NCI-H2081 treated with DMSO at 0.1 percent for 48 hours (cell line): ENCODE measurements at places on chromosomes 12 and 14.

DNA sequence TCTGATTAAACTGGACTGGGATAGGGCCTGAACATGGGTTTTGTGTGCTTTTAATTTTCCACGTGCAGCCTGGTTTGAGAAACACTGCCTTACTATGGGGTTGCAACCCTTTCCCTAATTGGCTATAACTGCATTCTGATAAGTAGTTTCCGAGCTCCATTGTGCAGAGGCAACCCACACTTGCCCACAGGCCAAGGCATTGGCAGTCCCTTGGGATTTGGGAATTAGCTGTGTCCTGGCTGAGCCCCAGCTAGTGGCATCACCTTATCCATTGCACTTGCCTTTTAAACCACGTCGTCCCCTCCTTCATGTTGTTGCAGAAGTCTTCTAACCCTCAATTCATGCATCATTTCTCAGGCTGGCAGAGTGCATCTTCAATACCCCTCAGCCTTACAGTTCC, 10.2 kb downstream of the VCPKMT start:
- DNase-seq, result no peak

DNA sequence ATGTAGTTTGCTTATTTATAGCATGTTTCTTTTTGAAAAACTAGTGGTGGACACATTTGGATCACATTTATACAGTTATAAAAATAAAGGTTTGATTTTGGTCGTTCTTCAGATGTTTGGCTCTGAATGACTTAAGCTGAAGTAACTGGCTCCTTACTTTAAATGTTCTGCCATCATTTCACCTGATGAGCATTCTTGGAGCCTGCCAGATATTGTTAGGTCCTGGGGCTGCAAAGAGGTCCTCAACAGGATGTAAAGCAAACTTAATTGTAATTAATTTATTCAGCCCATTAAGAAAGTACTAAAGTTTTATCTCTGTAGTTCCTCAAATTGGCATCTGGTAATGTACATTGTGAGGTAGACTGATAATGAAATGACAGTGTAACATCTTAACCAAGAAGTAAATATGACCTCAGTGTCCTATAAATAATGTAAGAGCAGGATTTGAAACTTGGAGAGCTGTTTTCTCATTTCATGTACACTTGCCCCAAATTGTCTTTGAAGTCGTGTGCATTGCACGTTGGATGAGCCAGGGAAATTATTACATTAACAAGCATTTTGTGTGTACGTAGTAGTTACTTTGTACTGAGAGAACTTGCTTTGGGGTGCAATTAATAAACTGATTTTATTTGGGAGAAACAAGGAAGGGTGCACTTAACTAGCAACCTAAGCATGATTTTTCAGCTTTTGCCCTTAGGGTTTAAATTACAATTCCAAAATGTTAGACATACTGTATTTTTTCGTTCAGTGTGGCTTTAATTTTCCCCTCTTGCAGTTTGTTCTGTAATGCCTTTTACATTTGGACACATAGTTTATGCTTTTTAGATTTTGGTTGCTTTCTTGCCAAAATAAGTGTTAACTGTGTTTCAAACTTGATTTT, 7.5 kb downstream of the EIF5 start:
- no peak for DNase-seq

GRCh38 chr12:3745152-3745551, 7.8 kb downstream of the CRACR2A start:
- no peak for DNase-seq

GRCh38 chr14:78479127-78479780, 309.1 kb downstream of the NRXN3 start:
- DNase-seq, result no peak
